ENCODE measurements at places on chromosomes 12 and 14. TPM values are rescaled to one million over a fixed set of nuclear protein-coding genes. Genes with fewer than 3 reads are reported as not detected.

The P2RX7 gene
- total RNA-seq: 19.8 TPM

The KRT77 gene
- total RNA-seq: not detected

The RND1 gene
- total RNA-seq: 1.2 TPM

The LYZ gene
- not detected for total RNA-seq

The LTBP2 gene
- 0.12 TPM for total RNA-seq

The ALG10 gene
- 21.4 TPM for total RNA-seq

The YAF2 gene
- total RNA-seq: 34.0 TPM

The DBX2 gene
- not detected for total RNA-seq

The ATF7IP gene
- 108 TPM for total RNA-seq

The SIVA1 gene
- 135 TPM for total RNA-seq

The RASSF9 gene
- total RNA-seq: not detected

The YEATS4 gene
- 48.1 TPM for total RNA-seq
